Heart left ventricle (tissue), 16 donors: ENCODE measurements at places on chromosomes 3 and 15. TPM values are rescaled to one million over a fixed set of nuclear protein-coding genes. Genes with fewer than 3 reads are reported as not detected.

Gene TMIE
- total RNA-seq, result 0.47 TPM

Gene SRGAP3
- 9.3 TPM for total RNA-seq

Gene SPTSSB
- 0.16 TPM for total RNA-seq

Gene SLC12A1
- total RNA-seq, result not detected

Gene SERF2
- 732 TPM for total RNA-seq

Gene CCDC191
- 1.4 TPM for total RNA-seq

Gene CYFIP1
- total RNA-seq, result 57.0 TPM

Gene GOLGA6A
- not detected for total RNA-seq

Gene TM4SF4
- not detected for total RNA-seq

Gene EEF1AKMT4
- 2.1 TPM for total RNA-seq

Gene IL20RB
- total RNA-seq, result 0.52 TPM

Gene SI
- not detected for total RNA-seq

Gene PRR20G
- not detected for total RNA-seq

Gene ECT2
- total RNA-seq, result 6.4 TPM

Gene KBTBD12
- 47.1 TPM for total RNA-seq

Gene ARHGEF3
- total RNA-seq, result 13.9 TPM

Gene CEP19
- total RNA-seq, result 0.81 TPM

Gene GREM1
- not detected for total RNA-seq

Gene DMXL2
- total RNA-seq, result 6.6 TPM

Gene MGLL
- total RNA-seq, result 78.9 TPM

Gene MED12L
- 2.1 TPM for total RNA-seq

Gene MUC20
- total RNA-seq, result 2.0 TPM

Gene ZNF621
- 9.1 TPM for total RNA-seq

Gene DAZL
- not detected for total RNA-seq

Gene SOX14
- not detected for total RNA-seq

Gene GLDN
- total RNA-seq, result 10.2 TPM

Gene MST1R
- 0.79 TPM for total RNA-seq

Gene C15orf62
- total RNA-seq, result 0.15 TPM

Gene ICE2
- 28.7 TPM for total RNA-seq

Gene POTEB3
- not detected for total RNA-seq

Gene ERICH6
- total RNA-seq, result not detected

Gene FAM81A
- total RNA-seq, result 1.1 TPM

Gene ZNF717
- total RNA-seq, result 10.3 TPM

Gene ANKRD34C
- total RNA-seq, result 0.81 TPM

Gene MYO5C
- 7.2 TPM for total RNA-seq

Gene SPATA12
- total RNA-seq, result not detected

Gene ADGRG7
- not detected for total RNA-seq

Gene CPN2
- 6.0 TPM for total RNA-seq

Gene RAB5A
- total RNA-seq, result 54.9 TPM

Gene CELSR3
- 0.19 TPM for total RNA-seq

Gene CCR8
- total RNA-seq, result not detected

Gene ZNF662
- 1.8 TPM for total RNA-seq

Gene AMOTL2
- total RNA-seq, result 109 TPM

Gene RETNLB
- total RNA-seq, result not detected

Gene GHSR
- not detected for total RNA-seq

Gene TIMP4
- 26.0 TPM for total RNA-seq

Gene STX19
- total RNA-seq, result not detected
